ENCODE measurements at places on chromosomes 11 and 22. TPM values are rescaled to one million over a fixed set of nuclear protein-coding genes. Genes with fewer than 3 reads are reported as not detected.

SIK3 gene
- 8.2 TPM for total RNA-seq

TMEM218 gene
- total RNA-seq, result 32.0 TPM

ST3GAL4 gene
- total RNA-seq, result 30.4 TPM

RPLP2 gene
- total RNA-seq, result 756 TPM

CBLIF gene
- total RNA-seq, result not detected

TBX10 gene
- not detected for total RNA-seq

NELL1 gene
- not detected for total RNA-seq

MYEOV gene
- total RNA-seq, result 13.6 TPM

WNT11 gene
- 1.4 TPM for total RNA-seq

BTG4 gene
- total RNA-seq, result not detected

HSPB2 gene
- total RNA-seq, result not detected

APOBEC3F gene
- total RNA-seq, result 0.97 TPM

NCR3LG1 gene
- 1.5 TPM for total RNA-seq

CLDN25 gene
- total RNA-seq, result not detected

MACROD1 gene
- total RNA-seq, result 19.4 TPM

MLC1 gene
- not detected for total RNA-seq

NCAM1 gene
- 27.7 TPM for total RNA-seq

FTH1 gene
- total RNA-seq, result 184 TPM

KRTAP5-9 gene
- not detected for total RNA-seq

GRCh38 chr22:37430941-37431340 is 3.7 kb upstream of the ELFN2 start:
- DNase-seq, result no peak

DNA sequence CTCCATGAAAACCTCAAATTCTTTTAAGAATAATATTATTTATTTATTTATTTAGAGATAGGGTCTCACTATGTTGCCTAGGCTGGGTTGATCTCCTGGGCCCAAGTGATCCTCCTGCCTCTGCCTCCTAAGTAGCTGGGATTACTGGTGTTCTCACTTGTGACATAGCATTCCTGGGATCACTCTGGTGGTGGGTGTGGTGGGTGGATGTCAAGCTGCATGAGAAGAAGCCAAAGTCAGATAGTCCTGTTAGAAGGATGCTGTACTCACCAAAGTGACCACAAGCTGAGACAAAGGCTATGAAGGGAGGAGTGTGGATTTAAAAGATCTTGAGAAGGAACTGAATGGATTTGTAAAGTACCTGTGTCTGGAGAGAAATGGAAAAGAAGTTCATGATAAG is 87.9 kb upstream of the SPON1 start:
- no peak for DNase-seq

- DNase-seq, result no peak
These were observed 4.0 kb downstream of the NPAT start for GRCh38 chr11:108218455-108218854.

GRCh38 chr11:69558519-69558941 is 77.1 kb downstream of the LINC01488 start:
- no peak for DNase-seq

- no peak for DNase-seq
These were observed 29.6 kb upstream of the FIBIN start for GRCh38 chr11:26964339-26964738.

GRCh38 chr11:23540101-23540561 is 679.9 kb upstream of the CCDC179 start:
- no peak for DNase-seq

DNA sequence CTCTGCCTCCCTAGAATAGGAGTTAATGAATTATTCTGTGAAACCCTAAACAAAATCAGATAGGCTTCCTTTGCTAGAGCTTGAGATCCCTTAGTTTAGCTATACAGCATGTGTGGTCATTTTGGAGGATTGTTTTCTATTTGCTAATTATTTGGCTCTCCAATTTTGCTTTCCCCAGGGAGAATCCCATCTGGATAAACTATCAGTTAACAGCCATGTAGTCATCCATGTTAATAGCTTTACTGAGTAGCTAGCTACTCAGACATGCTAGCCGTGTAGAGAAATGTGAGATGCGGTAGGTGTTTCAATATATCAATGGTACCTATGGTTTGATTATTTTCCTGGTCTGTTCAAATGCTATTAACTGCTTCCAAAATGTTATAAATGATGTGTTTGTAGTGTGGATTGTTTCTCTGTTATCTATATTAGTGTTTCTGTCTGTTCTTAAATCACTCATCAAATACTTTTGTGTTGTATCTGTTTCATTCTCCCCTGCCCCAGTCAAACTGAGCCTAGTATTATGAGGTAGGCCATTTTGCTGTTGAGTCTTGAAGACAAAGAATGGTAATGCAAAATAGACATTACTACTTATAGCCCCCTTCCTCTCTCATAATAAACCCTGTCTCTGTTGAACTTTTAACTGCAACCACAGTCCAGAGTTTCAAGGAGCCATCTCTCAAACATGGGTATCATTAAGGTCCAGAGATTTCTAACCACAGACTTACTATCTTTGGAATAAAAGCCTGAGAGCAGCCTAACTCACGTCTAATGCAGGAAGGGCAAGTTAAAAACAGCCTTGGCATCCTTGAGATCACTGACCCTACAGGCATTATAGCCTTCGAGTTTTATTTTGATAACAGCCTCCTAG is 56.1 kb upstream of the GRAMD1B start:
- DNase-seq, result no peak

- DNase-seq, result no peak
These were observed 16.3 kb downstream of the ENTHD1 start for GRCh38 chr22:39877079-39877845.

GRCh38 chr11:10625982-10626311 is 57.5 kb upstream of the LYVE1 start:
- DNase-seq, result no peak

DNA sequence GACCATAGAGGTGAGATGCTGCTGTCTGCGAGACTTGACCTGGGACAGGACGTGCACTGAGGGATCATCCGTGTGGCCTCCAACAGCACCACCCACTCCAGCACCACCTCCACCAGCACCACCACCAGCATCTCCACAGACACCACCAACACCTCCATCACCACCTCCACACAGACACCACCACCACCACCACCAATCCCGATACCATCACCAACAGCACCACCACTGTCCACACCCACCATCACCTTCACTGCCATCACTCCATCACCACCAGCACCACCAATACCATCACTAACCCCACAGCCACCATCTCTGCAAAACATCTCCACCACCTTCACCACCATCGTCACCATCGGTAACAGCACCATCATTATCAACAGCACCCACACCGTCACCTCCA is 26.6 kb upstream of the SLC22A12 start:
- no peak for DNase-seq

DNA sequence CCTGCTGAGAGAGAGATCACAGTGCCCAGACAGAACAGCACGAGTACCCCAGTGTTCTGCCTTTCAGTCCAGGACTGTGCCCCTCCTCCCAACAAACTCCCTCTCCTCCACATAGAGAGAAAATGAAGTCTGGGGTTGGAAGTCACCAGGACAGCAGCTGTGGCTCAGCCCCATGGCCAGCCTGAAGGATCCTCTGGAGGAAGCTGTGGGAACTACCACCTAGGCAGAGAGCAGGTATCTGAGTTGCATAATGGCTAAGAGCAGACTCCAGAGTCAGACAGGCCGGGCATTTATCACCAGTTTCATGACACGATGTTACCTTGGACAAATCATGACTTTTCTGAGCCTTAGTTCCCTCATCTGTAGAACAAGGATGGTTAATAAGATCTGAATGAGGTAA is 61.2 kb upstream of the RRAS2 start:
- no peak for DNase-seq

GRCh38 chr11:133825666-133826065 is 19.6 kb downstream of the SPATA19 start:
- DNase-seq, result no peak

DNA sequence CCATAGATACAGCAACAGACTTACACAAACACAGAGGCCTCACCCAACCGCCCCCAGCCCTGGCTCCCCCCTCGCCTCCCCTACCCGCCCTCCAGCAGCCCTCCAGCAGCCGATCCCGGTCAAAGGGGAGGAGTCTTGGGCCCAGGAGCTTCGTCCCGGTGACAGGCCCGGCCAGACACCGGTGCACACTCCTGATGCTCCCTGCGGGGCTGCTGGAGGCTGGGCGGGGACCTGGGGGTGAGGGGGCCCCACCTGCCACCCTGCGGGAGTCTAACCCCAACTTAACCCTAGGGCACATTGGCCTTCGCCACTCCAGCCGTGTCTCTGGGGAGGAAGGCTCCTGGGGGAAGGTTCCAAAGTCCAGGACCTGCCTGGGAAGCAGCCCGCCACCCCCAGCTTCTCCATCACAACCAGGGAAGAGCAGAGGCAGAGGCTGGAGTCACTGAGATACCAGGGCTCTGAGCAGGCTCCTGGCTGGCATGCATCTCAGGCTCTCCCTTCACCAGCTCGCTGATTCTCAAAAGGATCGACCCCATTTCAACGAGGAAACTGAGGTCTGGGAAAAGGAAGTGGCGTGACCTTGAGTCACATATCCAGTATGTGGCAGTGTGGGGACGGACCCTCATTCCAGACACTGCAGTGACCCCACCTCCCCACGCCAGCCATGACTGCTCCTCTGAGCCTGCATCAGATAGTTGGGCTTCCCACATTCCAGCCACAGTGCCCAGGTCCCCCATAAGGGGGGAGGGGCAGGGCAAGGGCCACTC is 14.4 kb downstream of the BCL9L start:
- peak; percentile 79 for DNase-seq

- DNase-seq, result peak; percentile 44
These were observed 2.3 kb upstream of the RAD9A start for GRCh38 chr11:67389477-67389876.

DNA sequence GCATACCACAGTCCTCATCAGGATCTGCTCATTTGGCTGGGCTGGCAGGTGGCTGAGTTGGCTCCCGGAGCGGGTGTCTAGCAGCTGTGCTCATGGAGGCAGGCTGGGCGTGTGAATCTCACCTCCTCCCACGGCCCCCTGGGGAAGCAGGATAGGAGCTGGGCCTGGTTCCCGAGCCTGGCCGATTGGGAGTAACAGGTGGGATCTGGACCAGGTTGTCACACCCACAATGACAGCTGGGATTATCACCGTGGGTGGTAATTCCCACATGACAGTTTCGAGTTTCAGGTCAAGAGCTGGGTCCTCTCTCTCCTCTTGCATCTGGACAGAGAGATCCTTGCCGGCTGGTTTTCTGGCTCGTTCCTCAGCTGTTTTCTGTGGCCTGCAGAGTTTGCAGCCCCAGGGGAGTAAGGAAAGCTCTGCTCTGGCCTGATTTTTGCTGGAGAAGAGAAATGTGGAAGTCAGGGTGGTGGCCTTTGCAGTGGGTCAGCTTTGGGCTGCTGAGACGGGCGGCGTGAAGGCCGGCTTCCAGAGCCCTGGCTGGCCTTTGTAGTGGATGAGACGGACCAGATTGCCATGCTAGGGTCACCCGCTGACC is 57.0 kb downstream of the BCR start:
- peak; percentile 48 for DNase-seq

DNA sequence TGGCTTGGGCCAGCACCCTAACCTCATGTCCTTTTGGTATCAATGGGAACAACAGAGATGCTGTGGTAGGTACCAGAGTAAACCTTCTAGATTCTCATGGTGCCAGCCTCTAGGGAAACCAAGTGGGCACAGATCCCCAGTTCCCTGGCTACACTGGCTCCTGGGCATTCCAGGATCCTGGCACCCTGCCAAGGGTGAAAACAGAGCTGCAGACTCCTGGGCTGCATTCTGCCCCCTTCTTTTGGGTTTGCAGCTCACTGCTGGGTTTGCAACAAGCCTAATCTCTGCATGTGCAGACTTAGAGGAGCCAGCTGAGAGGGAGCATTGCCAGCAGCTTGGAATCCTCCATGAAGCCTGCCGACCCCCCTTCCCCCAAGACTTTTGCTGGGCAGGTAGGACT is 30.6 kb downstream of the PRDM11 start:
- no peak for DNase-seq

- peak; percentile 58 for DNase-seq
These were observed 29.9 kb upstream of the MALAT1 start for GRCh38 chr11:65468874-65469333.

DNA sequence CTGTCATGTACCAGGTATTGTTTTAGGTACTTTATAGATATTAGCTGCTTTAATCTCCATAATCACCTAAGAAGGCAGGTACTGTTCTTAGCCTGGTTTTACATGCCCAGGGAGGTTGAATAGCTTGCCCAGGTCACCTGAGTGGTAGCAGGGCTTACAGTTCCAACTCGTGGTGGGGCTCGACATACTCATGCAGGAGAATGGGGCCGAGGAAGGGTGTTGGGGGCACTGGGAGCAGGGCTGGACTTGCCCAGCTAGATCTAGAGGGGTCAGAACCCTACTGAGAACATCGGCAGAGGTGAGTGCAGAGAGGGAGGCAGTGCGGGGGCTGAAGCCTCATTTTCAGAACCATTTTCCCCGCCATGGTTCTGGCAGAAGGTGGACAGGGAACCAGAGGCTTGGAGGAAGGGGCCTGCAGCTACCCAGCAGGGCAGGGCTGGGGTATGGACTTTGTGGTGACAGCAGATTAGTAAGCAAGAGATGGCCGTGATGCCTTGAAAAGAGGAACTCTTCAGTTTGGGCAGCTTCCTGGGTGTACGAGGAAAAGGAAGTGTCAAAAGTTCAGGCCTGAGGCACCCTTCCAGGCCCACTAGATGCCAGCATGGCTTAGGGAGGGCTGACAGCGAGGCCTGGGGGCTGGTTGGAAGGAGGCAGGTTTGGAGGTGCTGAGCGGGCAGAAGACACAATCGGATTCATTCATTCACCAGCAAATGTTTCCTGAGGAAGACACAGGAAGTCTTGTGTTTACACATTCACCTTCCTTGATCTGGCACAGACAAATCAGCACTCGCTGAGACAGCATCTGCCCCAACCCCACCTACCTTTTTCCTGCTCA is 54.7 kb upstream of the LYVE1 start:
- DNase-seq, result no peak

GRCh38 chr11:67368621-67369020 is 4.8 kb downstream of the CLCF1 start:
- DNase-seq, result no peak

- DNase-seq, result peak; percentile 61
These were observed 43.4 kb upstream of the SC5D start for GRCh38 chr11:121249039-121249663.

DNA sequence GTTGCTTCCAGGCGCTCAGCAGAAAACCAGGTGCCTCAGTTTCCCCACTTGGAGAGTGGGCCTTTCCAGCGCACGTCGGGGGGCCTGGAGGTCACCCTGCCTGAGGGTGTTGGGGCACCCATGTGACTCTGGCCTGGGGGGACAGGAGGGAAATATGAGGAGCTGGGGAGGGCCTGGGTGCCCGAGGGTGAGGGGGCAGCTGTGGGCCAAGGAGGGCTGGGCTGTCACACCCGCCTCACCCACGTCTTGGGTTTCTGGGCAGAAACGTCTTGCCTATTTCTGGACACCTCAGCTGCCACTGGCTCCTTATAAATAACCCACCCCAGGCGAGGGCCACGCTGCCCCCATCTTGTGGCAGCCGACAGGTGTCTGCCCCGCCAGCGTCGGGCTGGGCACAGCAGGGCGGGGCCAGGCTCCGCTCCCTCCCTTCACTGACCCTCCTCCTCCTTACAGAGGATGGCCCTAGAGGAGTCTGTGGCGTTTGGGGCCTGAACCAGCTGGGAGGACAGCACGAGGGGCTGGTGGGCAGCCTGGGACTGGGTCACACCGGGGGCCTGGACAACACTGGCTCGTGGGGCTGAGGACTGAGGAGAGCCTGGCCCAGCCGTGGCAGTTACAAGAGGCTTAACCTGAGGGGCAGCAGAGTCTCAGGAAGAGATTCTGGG is 1.5 kb downstream of the TNNT3 start:
- DNase-seq, result no peak

- DNase-seq, result peak; percentile 89
These were observed 39.0 kb downstream of the BMAL1 start for GRCh38 chr11:13316528-13316961.
